ENCODE measurements at places on chromosomes 2 and 18.

DNA sequence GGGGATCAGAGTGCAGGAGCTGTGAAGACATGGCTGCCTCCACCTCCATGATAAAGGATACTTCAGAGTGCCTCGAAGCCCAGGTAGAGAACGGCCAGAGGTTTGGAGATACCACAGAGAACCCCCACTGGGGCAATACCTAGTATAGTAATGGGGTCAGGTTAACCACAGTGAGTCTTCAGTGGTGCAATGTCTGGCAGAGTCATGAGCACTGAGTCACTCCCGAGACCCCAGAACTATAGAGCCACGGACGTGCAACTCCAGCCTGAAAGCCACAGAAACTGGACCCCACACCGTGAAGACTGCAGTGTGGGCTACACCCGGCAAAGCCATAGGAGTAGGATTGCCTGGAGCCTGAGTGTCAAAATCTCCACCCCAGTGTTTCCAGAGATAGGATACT lies 746.6 kb downstream of the CBLN2 start:
- DNase-seq = no peak

DNA sequence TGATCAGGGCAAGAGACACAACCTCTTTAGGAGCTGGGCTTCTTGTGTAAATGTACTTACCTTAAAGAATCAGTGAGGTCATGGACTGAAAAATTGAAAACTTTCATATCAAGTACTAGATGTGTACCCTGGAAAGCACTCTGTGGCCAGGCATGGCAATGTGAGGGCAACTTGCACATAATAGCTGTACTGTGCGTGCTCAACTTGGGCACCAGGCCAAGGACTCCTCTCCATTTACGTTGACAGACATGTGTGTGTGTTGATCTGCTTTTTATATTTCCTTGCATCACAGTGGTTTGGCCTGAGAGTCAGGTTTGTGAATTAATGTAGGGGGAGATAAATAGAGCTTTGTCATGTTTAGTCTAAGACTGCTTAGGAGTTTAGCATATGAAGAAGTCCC lies 669.5 kb upstream of the REG3G start:
- DNase-seq = no peak

GRCh38 chr2:241808051-241808720 lies 807 bp upstream of the NEU4 start:
- DNase-seq = peak; percentile 11

DNA sequence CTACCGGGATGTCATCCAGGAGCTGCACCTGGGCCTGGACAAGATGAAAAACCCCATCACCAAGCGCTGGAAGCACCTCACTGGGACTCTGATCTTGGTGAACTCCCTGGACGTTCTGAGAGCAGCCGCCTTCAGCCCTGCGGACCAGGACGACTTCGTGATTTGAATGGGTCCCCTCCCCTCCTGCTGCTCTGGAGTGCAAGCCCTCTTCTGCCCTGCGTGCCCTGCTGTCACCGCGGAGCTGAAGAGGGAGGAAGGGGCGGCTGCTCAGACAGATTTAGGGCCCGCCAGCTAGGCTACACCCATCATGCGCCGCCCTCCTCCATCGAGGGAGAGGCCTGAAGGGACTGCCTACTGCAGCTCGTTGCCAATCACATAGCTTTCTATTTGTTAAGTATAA lies 101.8 kb downstream of the SH3BP4 start:
- DNase-seq = no peak

DNA sequence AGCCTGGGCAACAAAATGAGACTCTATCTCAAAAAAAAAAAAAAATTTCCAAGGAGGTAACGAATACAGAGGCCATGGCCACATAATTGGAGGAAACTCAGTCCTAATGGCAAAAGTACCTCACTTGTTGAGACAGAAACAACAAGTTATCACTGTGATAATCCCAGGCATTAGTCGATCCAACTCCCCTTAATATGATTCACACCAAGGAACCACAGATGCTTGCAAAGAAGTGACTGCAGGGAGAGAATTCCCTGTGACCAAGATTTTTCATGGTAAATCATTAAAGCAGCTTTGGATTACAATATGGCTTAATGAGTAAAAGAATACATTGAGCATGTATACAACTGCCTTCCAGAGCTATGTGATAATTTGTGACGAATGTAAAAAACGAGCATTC lies 80.4 kb upstream of the RNU4ATAC start:
- no peak for DNase-seq

- no peak for DNase-seq
Measured at GRCh38 chr2:241936457-241937133, 67.1 kb downstream of the RTP5 start.

GRCh38 chr18:3186678-3187658 lies 32.8 kb downstream of the MYOM1 start:
- DNase-seq = no peak

- no peak for DNase-seq
Measured at GRCh38 chr2:2536416-2537056, 205.5 kb upstream of the MYT1L start.

GRCh38 chr2:195330513-195330956 lies 326.5 kb upstream of the SLC39A10 start:
- no peak for DNase-seq

DNA sequence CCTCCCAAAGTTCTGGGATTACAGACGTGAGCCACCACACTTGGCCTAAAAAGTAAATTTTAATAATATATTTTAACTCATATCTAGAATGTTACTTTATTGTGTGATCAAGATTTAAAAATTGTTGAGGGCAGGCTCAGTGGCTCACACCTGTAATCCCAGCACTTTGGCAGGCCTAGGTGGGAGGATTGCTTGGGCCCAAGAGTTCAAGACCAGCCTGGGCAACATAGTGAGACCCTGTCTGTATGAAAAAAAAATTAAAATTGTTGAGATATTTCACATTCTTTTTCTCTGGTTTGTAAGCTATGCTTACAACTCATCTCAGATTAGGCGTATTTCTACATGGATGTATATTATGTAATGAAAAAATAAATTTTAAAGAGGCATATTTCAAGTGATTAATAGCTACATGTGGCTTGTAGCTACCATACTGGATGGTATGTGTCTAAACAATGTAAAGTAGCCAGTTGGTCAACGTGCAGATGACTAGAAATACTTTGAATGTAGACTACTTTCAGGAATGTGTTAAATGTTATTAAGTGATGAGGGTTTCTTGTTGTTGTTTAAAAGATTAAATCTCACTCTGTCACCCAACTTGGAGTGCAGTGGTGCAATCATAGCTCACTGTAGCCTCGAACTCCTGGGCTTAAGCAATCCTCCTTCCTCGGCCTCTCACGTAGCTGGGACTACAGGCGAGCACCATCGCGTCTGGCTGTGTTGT lies 5.9 kb downstream of the RAB10 start:
- DNase-seq = no peak

- DNase-seq = no peak
Measured at GRCh38 chr2:176542476-176542875, 273.2 kb downstream of the MTX2 start.

DNA sequence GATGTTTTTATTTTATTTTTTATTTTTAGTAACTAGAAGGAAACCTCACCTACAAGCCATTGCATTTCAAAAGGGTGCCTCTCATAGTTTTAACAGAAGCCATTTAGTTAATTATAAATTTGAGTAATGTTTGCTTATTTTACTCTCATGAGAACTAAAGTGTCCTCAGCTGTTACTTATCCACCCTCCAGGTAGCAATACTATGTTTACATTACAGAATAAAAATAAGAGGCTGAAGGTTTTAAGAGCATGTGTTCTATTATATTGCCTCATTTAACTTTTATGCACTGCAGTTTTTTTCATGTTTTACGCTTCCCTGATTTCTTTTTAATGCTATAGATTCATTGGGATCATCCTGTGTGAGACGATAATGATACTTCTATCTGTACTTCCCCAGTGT lies 235.5 kb downstream of the THSD7B start:
- DNase-seq = no peak

DNA sequence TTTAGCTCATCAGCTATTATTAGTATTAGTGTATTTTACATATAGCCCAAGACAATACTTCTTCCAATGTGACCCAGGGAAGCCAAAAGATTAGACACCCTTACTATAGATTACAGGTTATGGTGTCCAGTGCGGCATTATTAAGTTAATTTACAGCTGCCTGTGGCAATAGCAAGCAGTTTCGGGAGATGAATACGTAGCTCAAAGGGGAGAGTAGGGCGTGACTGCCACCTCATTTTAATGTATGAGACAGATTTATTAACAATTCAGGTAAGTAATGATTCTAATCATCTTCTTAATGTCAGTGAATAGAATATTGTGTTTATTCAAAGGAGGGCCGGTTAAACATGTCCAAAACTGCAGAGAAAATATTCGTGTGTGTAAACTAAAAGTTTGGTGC lies 6.8 kb upstream of the DSG3 start:
- DNase-seq = no peak

- no peak for DNase-seq
Measured at GRCh38 chr2:42963452-42964068, 171.2 kb upstream of the HAAO start.

DNA sequence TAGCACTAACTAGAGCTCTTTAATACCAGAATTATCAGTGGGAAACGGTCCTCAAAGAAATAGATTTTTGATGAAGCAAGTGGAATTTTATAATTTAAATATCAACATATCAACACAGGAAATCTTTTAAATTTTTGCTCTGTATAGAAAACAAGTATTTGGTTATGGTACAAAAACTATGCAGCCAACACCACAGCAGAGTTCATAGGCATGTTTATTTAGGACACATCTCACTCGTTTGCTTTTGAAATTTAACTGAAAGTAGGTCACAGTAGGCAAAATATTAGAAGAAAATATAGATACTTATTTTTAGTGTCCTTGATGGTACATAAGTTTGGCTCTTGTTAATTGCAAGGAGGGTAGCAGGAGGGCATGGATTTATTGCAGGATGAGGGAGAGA lies 34.3 kb upstream of the TANC1 start:
- no peak for DNase-seq

GRCh38 chr2:49037197-49037596 lies 117.1 kb downstream of the FSHR start:
- DNase-seq = no peak

GRCh38 chr2:60385648-60386047 lies 167.8 kb downstream of the BCL11A start:
- no peak for DNase-seq

GRCh38 chr2:110872521-110872920 lies 140.1 kb downstream of the ACOXL start:
- DNase-seq = no peak

GRCh38 chr2:152602750-152603149 lies 114.5 kb downstream of the PRPF40A start:
- no peak for DNase-seq

GRCh38 chr2:68776124-68776523 lies 41.5 kb downstream of the ARHGAP25 start:
- DNase-seq = no peak

DNA sequence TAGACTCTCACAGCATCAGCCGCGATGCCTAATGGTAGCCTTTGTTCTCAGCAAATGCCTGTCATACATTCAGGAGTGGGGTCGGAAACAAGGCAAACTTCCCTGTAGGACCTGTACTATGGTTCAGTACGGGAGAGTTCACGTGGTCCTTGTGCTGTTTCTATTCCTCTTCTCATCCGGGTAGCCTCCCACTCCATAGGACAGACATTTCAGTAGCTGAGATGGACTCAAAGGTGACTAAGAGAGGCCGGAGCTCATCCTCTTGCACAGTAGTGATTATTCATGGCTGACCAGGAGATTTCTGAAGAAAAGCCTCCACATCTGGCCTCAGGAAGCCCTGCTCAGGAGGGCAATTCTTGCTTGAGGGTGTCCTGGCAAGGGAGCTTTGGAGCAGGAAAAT lies 117.8 kb upstream of the SPRED2 start:
- DNase-seq = no peak

GRCh38 chr2:5854797-5855196 lies 162.6 kb downstream of the SOX11 start:
- DNase-seq = no peak

DNA sequence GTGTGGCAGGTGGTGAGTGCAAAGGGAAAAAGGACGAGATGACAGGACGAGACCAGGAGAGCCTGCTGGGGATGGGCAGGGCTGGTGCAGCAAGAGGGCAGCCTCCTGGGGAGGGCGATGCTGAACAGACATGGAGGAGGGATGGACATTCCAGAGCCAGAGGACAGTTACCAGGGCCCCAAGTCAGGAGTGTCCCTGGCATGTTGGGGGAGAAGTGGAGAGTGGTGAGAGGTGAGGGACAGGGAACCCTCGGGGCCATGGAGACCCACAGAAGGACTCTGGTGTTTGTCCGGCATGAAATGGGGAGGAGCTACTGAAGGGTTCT lies 19.0 kb downstream of the MTERF4 start:
- DNase-seq = no peak

DNA sequence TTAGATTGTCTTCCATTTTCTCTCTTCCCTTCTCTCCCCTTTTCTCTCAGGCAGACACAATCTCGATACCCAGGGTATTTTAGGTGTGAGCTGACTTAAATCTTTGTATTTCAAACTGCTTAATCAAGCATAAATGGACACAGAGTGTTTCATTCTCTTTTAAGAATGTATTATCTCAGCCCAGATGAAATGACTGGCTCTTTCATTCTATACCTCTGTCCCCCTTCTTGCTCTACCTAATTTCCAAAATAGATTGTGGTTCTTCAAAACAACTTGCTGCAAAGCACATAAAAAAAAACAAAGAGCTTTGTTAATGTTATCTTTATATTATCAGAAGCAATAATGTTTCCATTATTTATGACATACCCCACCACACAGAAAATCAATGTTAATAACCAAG lies 514.6 kb downstream of the ERBB4 start:
- no peak for DNase-seq

- DNase-seq = no peak
Measured at GRCh38 chr2:237998530-237998929, 31.7 kb downstream of the UBE2F start.

- no peak for DNase-seq
Measured at GRCh38 chr18:68234676-68235075, 480.2 kb downstream of the TMX3 start.

- no peak for DNase-seq
Measured at GRCh38 chr2:7098816-7099215, 181.6 kb downstream of the RNF144A start.

DNA sequence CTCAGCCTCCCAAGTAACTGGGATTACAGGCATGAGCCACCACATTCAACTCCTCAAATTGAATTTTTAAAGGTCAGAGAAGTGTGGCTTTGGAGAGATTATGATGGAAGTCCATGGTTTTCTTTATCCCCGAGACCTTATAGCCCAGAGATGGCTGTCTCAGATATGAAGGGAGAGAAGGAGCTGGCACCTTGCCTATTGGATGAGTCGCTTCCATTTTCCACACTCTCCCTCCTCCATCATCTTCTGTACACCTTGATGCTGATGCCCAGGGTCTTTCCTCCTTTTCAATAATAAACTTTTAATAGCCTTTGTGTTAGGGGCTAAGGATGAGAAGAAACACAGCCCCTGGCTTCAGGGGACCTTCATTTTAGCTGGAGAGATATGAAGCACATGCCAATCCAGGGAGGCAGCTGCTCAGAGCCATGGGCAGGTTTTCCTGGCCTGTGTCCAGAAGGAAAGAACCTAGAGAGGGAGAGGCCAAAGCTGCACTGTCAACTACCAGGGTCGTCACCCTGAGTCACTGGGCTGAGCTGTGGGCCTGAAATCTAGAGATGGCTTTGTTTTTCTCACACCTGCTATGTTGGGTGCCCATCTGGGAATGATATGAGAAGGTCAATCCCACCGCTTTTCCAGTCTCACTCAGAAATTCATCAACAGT lies 146.0 kb upstream of the SERTAD2 start:
- DNase-seq = no peak

GRCh38 chr2:173033084-173033483 lies 42.6 kb upstream of the MAP3K20 start:
- DNase-seq = no peak

- no peak for DNase-seq
Measured at GRCh38 chr18:63099091-63099840, 220.3 kb downstream of the BCL2 start.

Data from right cardiac atrium (tissue), 5 donors.